Kidney epithelial cell (primary cell): ENCODE measurements at places on chromosomes 3 and 15. TPM values are rescaled to one million over a fixed set of nuclear protein-coding genes. Genes with fewer than 3 reads are reported as not detected.

DNA sequence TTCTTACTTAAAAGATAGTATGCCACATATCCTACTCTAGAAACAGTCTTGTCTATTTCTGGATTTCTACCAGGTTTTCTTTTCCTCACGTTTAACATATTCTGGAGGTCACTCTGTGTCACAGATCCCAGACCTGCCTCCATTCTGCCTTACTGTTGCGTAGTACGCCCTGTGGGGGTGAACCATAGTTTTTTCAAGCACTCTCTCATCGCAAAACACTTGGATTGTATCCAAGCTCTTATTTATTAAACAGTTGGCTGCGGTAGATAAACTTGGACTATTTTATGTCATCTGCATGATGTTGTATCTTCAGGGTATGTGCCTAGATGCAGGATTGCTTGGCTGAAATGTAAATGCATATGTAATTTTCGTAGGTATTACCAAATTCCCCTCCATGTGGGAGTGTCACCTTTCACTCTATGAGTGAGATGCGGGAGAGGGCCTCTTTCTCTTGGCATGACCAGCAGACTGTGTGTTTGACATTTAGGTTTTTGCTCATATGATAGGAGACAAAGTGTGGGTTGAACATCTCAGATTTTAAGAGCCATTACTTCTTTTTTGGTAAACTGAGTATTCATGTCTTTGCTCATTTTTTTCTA, 55.8 kb downstream of the ABTB1 start:
- no peak for DNase-seq

- DNase-seq = no peak
Measured at GRCh38 chr3:105865867-105866350, 2.9 kb downstream of the CBLB start.

GRCh38 chr3:160379628-160380214, 19.3 kb downstream of the IFT80 start:
- DNase-seq = no peak

- no peak for DNase-seq
Measured at GRCh38 chr15:94293411-94294402, 62.3 kb downstream of the MCTP2 start.

DNA sequence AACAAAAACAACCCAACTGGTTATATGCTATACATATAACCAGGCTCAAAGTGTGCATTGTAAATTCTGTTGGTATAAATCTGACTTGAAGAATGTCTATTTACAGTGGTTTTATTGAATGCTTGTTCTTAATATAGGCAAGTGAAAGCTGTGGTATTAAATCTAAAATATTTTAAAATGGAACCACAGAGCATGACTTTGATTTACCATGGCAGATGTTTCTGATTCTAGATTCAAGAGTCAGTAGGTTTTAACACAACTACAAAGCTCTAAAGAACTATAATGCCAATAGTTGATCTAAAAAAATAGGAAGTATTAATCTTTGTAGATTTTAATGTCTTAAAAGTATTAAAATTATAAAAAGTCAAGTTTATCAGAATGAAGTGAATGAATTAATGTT, 141.9 kb upstream of the PLSCR5 start:
- no peak for DNase-seq

GRCh38 chr15:62999923-63000561, 42.5 kb upstream of the TPM1 start:
- no peak for DNase-seq

DNA sequence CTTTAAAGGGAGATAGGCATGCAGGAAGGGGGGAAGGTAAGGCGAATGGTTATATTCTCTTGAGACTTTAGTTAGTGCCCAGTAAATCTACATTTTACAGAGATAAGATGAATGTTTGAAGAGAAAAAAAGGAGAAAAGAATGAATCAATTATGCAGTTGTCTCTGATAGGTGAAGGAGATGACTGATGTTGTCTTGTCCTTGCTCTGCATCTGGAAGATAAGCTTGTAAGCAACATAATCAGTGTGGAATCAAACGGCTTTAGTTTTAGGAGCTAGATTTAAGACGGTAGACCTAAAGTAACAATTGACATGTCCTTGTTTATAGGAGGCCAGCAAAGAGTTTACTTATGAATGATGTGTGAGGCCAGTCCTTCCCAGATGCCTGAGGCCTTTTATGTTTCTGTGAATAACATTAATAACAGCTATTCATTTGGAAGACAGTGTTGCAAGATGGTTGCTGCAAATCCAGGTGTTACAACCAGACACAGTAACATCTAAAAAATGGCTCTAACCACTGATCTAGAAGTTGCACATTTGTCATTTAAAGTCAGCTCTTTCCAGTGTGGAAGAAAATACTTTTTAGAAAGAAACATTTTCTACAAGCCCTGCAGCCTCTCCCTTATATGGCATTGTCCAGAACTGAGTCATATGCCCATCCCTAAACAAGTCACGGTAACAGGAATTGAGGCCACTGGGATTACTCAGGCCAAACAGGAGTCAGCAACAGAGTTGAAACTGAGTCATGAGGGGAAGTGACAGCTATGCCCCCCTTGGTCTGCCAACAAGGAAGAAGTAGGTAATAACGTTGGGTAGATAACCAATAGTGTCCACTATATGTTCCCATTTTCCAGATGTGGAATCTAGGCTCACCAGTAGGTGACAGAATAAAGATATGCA, 77.5 kb upstream of the FBN1 start:
- DNase-seq = peak; percentile 88

GRCh38 chr3:55637906-55638638, 151.0 kb upstream of the WNT5A start:
- no peak for DNase-seq

DNA sequence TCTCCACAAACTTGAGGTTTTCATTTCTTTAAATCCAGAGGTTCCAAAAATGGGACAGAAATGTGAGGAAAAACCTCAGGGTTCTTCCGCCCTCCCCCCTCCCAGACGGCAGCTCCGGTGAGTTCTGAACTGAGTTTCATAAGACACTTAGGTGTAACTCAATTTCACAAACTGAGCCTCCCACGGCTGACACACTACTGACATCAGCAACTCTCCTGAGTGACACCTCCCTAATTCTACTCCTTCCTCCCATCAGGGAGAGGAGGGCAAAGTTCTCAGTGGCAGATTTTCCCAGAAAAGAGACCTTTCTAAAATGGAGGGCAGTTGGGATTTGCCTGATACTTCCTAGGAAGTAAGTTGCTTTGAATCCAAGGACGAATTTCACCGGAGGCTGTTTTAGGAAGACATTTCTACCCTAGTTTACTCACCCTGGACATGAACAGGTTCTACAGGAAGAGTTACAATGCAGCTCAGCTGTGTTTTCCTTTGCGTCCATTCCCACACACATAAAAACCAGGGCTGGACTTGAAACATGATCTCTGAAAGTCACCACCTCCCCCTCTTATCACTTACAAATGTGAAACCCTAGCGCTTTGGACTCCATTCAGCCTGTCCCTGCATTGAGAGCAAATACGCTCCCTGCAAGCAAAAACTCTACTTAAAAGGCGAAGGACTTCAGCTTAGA, 78.1 kb upstream of the LMOD3 start:
- peak; percentile 78 for DNase-seq

GRCh38 chr15:29631076-29632070, 190.9 kb downstream of the TJP1 start:
- no peak for DNase-seq

- no peak for DNase-seq
Measured at GRCh38 chr3:113132571-113132996, 78.8 kb upstream of the BOC start.

GRCh38 chr15:87896936-87897335, 359.6 kb downstream of the NTRK3 start:
- DNase-seq = no peak

- DNase-seq = no peak
Measured at GRCh38 chr3:112736805-112737566, 96.0 kb upstream of the CCDC80 start.

- no peak for DNase-seq
Measured at GRCh38 chr3:134640872-134641470, 9.9 kb downstream of the KY start.

- DNase-seq = no peak
Measured at GRCh38 chr3:196942915-196943277, 568 bp upstream of the NCBP2 start.

- DNase-seq = no peak
Measured at GRCh38 chr15:50744601-50745000, 20.9 kb downstream of the SPPL2A start.

DNA sequence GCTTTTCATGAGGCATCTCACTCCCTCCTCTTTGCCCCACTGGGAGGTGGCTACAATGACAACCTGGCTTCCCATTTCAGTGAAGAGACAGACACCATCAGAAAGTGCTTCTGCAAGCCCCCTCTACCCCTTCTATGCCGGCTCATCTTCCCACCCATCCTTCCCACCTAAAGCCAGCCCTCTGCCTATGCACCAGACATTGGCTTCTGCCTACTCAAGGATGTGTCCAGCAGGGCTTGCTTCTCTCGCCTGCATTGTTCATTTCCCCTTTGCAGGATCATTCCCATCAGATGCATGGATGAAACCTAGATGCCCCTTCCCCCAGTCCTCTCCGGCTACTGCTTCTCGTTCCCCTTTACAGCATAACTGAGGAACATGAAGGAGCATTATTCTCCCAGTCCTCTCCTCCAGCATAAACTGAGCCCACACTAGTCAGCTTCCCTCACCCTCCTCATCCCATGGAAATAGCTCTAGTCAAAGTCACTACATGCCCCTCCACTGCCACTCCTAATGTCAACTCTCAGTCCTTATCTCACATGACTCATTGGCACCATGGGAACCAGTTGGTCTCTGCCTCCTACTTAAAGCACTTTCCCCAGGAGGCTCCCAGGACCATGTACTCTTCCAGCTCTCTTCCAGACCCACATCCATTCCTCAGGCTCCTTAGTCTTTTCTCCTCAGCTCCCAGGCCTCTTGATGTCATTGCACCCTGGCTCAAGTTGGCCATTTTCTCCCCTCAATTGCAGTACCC, 47.9 kb downstream of the TM2D3 start:
- DNase-seq = no peak

- DNase-seq = no peak
Measured at GRCh38 chr3:51362476-51362875, 22.6 kb upstream of the MANF start.

GRCh38 chr3:55271549-55271948, 215.6 kb downstream of the WNT5A start:
- no peak for DNase-seq

DNA sequence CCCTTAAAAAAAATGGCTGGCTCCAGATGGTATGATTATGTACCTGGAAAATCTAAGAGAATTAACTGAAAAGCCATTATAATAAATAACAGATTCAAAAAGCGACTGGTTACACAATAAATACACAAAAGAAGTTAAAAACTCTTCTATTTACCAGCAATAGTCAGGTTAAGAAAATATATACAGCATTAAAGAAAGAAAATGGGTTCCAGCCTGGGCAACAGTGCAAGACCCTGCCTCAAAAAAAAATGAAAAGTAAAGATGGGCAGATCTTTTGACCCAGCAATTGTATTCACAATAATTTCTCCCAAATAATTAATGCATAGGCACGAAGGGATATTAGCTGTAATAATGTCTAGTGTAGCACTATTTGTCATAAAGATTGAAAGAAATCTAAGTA, 8.7 kb downstream of the TBC1D5 start:
- no peak for DNase-seq

The ATP11B gene
- 28.4 and 38.6 TPM in 2 replicates for total RNA-seq

The PEX5L gene
- total RNA-seq = 0.04 and 0.07 TPM in 2 replicates

The ARID3B gene
- 13.1 and 13.4 TPM in 2 replicates for total RNA-seq

The HESX1 gene
- total RNA-seq = 2.9 and 3.8 TPM in 2 replicates

The HRH1 gene
- 3.2 and 4.0 TPM in 2 replicates for total RNA-seq

The SERPINI1 gene
- total RNA-seq = 1.9 and 2.4 TPM in 2 replicates

The ADGRG7 gene
- total RNA-seq = not detected in 2 replicates

The PRICKLE2 gene
- total RNA-seq = 10.8 and 13.7 TPM in 2 replicates

The SLC12A1 gene
- not detected in 2 replicates for total RNA-seq

The FAM107A gene
- total RNA-seq = 0.63 TPM in 1 of 2 replicates, not detected in the other

The IRAK2 gene
- total RNA-seq = 65.5 and 72.8 TPM in 2 replicates
